SIG-M5 (cell line): ENCODE measurements at places on chromosomes 1 and 21.

- DNase-seq, result no peak
These were observed 15.9 kb downstream of the PLEKHA6 start for GRCh38 chr1:204343802-204344201.

DNA sequence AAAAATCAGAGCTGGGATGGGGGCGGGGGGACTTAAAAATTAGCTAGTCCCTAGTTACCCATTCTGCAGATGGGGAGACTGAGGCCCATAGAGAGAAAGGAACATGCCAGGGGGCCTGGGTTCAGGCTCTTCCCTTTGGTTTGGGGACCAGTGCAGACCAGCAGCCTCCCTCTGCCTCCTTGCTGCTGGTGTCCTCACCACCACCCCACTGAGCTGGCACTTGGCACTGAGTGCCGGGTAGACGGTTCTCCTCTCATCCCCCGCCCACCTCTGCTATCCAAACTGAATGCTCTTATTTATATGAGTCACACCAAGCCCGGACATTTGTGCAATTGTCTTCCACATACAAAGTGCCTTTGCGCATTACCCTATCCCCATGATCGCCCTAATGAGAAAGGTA, 39.2 kb downstream of the CAMK2N1 start:
- no peak for DNase-seq

DNA sequence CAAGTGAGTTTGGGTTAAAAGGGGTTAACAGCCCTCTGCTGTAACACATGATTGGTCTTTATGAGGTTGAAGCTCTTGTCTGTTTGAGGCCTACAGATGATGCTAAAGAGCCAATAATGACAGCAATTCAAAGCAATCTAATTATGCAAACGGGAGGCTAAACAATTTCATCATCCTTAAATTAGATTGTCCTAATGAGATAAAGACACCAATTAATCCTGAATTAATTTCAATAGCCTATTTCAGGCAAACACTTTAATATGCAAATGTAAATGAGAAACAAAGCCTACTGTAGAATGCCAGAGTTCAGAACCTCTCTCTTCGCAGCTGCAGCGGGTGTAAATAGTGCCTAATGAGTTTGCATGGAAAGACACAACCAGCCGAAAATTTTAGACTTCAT, 504.7 kb upstream of the PBX1 start:
- DNase-seq, result no peak

DNA sequence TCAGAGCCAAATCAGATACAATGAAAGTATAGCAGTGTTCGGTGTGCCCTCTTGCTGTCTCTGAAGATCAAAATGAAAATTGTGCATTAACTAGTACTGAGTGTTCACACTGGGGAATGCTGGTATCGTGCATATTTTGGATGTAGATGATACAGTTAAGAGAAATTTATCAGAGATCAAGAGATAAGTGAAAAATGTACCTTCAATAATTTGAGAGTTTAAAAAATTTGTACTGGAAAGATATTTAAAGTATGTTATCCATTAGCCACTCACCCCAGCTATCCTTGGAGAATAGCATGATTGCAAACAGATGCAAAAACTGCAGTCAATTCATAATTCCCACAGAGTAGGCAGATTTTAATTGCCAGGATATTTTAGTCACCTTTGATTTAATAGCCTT, 56.4 kb downstream of the GREM2 start:
- no peak for DNase-seq

DNA sequence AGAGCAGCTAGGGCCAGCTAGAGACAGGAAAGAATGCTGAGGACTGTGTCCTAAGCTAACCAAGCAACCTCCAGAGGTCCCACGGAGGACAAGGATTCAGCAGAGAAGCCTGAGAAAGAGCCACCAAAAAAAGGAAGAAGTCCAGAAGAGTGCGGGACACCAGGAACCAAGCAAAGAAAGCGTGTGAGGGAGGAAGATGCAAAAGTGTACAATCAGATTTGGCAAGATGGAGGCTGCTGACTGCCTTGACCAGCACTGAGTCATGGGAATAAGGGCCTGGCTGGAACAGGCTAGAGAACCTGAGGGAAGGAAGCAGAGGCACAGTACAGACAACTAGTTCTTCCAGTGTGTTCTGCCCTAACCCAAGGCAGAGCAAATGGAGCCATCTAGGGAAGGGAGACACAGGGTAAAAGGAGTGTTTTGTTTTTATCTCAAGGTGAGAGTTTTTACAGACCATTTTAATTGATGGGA, 18.5 kb downstream of the TP53BP2 start:
- DNase-seq, result no peak

GRCh38 chr21:41442481-41443186, 16.6 kb downstream of the MX1 start:
- DNase-seq, result no peak

- DNase-seq, result no peak
These were observed 779 bp upstream of the DEGS1 start for GRCh38 chr1:224182057-224182865.

GRCh38 chr1:248924696-248925532, 18.9 kb downstream of the PGBD2 start:
- DNase-seq, result peak; percentile 32
